Muscle of leg (tissue), 16 donors: ENCODE measurements at places on chromosomes 7 and 10. TPM values are rescaled to one million over a fixed set of nuclear protein-coding genes. Genes with fewer than 3 reads are reported as not detected.

DNA sequence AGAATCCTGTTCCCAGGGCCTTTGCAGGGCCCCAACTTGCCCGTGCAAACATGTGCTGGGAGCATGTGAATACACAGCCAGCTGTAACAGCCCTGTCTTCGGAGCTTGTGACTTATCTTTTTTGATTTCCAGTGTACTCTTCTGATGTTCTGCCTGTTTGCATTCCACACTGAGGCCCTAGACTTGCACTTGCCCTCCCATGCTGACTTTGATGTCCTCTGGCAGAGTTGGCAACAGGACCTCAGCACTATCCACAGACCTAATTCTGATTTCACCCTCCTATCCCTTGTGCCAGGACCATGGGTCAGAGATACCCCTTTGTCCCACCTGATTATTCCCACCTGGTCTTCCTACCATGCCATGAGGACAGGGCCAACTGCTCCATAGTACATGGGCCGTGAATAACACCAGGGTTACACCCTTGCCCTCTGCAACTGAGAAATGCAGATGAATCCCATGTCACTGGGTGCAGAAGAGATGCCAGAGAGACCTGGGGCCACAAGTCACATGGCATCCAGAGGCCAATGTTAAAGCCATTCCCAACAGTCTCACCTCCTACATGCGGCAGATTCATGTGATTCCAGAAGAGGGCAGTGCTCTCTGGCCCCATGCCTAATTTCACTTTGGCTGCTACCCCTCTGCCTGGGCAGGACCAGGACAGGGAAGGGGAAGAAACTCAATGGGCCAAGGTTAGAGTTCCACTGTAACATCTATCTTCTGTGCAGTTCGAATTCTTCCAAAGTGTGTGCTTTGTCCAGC, 43.0 kb downstream of the SCRN1 start:
- peak; percentile 24 for DNase-seq

SKIDA1 gene
- 2.6 TPM for total RNA-seq

- no peak for DNase-seq
Observed at GRCh38 chr7:157431951-157432540, 95.2 kb downstream of the DNAJB6 start.

CUBN gene
- total RNA-seq: 2.0 TPM

DNA sequence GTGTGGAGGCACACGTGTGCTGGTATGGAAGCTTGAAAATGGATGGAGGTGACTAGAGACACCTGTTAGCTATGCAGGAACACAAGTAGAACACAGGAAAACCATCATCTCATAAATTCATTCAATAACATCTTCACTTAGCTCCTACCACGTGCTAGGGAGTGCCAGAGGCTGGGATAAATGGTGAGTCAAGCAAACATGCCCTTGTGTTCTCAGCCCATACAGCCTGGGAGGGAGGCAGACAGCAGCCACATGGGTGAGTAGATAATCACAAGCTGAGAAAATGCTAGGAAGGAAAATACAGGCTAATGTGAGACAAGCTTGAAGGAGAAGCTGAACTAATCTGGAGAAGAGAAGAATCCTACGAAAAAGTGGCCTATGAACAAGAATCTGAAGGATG, 468.0 kb upstream of the ZMIZ1 start:
- DNase-seq: no peak

DNA sequence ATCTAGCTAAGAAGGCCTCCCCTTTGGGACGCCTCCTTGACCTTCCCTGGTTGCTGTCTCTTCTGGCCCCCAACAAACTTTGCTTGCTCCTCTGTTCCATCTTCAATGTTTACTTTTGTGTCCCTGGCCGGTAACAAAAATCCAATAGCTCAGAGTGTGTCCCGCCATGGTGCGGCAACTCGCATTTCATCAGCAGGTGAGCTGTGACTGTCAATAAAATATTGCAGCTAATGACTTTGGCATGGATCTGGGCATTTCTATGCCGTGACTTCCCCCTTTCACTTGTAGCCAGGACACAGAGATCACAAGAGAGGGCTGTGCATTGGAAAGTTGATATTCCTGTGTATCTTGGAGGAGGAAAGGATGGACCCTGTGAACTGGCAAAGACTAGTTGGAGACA, 317.6 kb downstream of the RPS24 start:
- DNase-seq: no peak

GOT1 gene
- total RNA-seq: 26.7 TPM

- DNase-seq: no peak
Observed at GRCh38 chr10:129898706-129899268, 65.3 kb downstream of the EBF3 start.

GRCh38 chr7:99579281-99579955, 18.6 kb upstream of the TMEM225B start:
- DNase-seq: no peak

DNA sequence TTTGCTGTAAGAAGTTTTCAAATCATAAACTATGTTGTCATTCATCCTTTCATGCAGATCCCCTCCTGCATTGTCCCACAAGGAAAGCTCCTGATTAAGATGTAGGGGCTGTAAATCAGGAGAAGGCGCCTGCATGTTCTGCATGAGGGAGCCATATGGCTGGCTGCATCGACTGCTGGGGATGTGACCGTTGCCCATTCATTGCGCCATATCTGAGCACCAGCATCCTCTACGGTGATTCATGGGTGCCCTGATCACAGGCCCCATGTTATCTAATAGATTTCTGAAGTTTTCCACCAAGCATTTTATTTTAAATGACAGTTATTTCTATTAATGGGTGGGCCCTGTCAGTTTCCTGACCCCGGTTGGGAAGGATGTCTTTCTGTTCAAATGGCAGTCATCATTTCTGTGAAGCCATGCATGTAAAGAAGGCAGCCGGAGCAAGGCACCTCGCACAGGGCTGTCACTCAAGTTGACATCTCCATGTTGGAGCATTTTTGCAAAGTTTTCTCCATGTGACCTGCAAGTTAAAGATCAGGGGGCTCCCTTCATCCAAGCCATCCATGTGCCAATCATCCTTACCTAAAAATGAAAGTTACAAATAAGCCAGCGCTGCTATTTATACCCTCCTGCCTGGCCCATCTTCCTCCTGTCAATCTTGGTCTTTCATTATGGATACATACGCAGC, 128.8 kb downstream of the TEX36 start:
- no peak for DNase-seq

TRIM73 gene
- total RNA-seq: 1.6 TPM

- no peak for DNase-seq
Observed at GRCh38 chr7:18262058-18262457, 233.5 kb upstream of the HDAC9 start.

DNA sequence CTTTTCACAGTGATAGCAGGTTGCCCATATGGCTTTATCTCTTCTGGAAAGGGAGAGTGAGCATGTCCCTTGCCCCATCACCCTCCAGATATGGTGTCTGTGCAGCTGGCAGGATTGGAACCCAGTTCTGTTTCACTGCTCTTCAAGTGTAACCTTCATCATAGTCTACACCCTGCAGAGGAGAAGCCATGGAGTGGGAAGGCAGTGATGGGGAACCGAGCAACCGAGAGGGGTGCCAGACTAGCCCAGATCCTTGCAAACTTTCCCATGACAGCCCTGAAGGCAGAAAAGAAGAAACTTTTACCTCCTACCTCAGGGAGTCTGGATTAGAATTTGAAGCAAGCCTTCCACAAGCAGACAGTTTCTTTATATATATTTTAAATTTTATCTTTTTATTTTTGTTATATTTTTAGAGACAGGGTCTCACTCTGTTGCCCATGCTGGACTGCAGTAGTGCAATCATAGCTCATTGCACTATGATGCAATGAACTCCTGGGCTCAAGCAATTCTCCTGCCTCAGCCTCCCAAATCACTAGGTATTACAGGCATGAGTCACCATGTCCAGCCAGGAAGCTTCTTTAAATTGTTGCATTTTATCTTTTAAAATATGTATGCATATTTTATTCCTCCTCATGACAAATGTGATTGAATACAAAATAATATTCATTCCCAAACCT, 133.3 kb downstream of the KCNMA1 start:
- no peak for DNase-seq

FAM237B gene
- total RNA-seq: not detected

- DNase-seq: no peak
Observed at GRCh38 chr7:75536491-75536890, 44.4 kb downstream of the SPDYE5 start.

MYOZ1 gene
- total RNA-seq: 552 TPM

GRCh38 chr7:70766109-70766508, 365.8 kb upstream of the GALNT17 start:
- no peak for DNase-seq

DNA sequence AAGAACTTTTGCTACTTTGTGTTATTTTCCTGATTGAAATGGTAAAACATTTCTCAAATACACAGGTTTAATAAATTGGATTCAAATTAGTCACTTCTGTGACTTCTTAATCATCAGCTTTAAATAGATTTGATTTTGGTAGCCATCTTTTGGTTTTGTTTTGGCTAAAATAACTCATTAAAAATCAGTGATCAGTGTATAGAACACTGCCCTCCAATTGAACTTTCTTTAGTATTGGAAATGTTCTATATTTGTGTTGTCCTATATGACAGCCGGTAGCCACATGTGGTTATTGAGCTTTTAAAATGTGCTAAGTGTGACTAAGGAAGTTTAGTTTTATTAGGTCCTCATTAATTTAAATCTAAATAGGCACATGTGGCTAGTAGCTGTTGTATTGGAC, 50.4 kb downstream of the GLCCI1 start:
- DNase-seq: no peak

- peak; percentile 79 for DNase-seq
Observed at GRCh38 chr10:784403-785088, 95.1 kb upstream of the DIP2C start.

IKZF1 gene
- 1.6 TPM for total RNA-seq

STK32C gene
- 9.4 TPM for total RNA-seq

DNA sequence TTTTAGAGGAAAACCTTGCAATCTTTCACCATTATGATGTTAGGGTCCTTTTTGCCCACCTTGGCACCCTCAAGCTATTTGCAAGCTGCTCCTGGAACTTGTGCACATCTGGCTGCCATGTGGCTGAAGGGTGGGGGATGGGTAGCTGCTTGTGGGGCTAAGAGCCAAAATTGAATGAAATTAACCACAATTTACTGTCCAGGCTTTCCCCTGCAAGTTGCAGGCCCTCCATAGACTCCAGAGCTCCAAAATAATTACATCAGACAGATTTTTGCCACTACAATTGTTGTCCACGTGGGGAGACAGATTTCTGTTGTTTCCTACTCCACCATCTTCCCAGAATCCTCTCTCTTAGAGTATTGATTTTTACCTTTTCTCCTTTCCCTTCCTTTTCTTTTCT, 19.1 kb downstream of the PI4K2A start:
- DNase-seq: no peak

GRCh38 chr10:109037978-109038377, 885.3 kb downstream of the XPNPEP1 start:
- DNase-seq: no peak

- DNase-seq: no peak
Observed at GRCh38 chr10:63585041-63585440, 63.8 kb downstream of the REEP3 start.

GRCh38 chr10:62399211-62399610, 25.0 kb downstream of the ZNF365 start:
- DNase-seq: no peak

DNA sequence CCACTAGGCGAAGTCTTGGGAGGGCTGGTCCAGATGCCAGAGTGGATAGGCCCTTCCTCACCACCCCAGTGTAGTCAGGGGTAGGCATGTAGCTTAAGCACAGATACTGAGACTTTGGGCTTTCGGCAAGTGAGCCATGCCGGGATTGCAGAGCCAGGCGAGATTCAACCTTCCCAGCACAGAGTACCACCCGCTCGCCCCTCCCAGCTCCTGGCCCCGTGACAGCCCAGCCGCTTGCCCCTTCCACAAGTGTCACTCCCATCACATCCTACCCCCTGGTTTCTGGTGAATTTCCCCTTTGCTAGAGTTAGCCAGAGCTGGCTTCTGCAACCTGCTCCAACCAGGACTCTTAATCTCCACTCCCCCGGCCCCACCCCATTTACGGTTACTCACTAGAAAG, 56.9 kb downstream of the ARHGAP22 start:
- no peak for DNase-seq

DNA sequence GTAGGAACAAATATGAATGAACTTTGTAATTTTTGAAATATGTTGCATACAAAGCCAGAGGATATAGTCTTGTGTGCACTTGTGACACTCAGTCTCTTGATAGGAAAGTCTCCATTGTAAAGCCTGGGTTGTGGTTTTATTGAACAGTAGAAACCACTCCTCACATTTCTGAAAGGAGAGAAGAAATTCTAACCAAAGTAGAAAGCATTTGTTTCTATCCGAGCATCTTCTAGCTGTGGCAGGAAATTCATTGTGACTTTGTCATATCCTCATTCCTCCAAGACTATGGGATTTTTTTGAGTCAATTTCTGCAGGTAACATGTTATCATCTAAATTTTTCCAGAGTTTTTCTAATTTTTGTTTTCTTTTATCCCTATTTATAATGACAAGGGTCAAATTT, 55.5 kb upstream of the NCF1 start:
- DNase-seq: no peak

DNA sequence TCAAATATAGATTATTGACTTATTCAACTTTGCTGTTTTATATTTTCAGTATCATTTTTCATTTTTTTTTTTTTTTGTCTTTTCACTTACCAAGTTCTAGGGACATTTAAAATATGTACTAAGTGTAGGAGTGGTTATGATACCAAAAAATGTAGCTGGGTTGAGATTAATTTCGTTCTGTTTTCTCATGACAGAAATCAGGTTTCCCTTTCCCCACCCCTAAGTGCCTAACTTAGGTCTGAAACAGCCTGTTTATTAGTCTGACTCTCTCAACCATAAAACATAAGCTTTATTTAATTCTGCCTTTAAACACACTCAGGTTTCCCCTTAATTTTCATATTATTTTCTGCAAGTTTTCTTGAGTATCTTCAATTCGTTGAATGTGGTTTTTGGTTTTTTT, 22.1 kb downstream of the TMEM106B start:
- DNase-seq: no peak

- DNase-seq: no peak
Observed at GRCh38 chr7:158028290-158028941, 559.2 kb downstream of the PTPRN2 start.

- no peak for DNase-seq
Observed at GRCh38 chr7:930975-931758, 23.3 kb downstream of the ADAP1 start.

C10orf105 gene
- 0.09 TPM for total RNA-seq

GRCh38 chr7:157462840-157463239, 126.0 kb downstream of the DNAJB6 start:
- no peak for DNase-seq

DNA sequence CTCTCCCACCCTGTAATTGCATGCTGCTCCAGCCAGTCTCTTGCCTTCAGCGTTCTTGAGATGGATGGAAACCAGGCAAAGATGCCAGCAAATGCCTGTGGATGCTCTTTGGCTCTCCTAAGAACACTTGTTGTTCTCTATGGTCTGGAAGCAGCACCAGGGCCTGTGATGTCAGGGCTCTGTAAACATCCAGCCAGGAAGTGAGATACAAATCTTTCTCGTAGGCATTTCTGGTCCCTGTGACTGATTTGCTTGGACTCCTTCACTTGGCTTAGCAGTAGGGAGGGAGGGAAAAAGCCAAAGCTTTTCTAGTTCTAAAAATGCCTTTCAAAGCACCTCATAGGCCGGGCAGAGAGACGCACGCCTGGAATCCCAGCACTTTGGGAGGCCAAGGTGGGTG, 201.3 kb downstream of the REEP3 start:
- DNase-seq: peak; percentile 71
